NCI-H1417 treated with DMSO at 0.1 percent for 48 hours (cell line): ENCODE measurements at places on chromosomes 3 and 15.

DNA sequence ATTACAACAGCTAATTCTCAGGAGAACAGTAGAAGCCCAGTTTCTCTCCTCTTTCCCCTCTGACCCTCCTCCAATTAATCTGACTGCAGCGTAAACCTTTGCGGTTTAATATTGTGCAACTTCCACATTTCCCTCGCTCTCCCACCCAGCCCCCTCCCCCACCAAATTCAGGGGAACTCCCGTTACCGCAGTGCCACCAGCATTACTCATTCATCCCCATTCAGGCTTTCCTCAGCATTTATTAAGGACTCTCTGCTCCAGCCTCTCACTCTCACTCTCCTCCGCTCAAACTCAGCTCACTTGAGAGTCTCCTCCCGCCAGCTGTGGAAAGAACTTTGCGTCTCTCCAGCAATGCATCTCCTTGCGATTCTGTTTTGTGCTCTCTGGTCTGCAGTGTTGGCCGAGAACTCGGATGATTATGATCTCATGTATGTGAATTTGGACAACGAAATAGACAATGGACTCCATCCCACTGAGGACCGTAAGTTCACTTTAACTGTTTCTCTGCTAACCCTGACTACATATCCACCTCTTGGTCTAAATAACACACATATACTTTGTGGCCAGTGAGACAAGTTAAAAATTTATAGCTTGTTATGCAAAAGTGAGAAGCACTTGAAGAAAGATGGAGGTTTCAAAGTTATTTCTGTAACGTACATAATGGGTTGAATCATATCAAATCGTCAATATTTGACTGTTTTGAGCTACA is at the start of gene PTX3:
PTX3 (plus strand) TSS at position 268 of the 709 bp plus-strand sequence; CDS start at position 352, 84 bp downstream.
- DNase-seq: no peak

- no peak for DNase-seq
Measured at GRCh38 chr3:181614878-181615277, 96.8 kb upstream of the SOX2 start.

DNA sequence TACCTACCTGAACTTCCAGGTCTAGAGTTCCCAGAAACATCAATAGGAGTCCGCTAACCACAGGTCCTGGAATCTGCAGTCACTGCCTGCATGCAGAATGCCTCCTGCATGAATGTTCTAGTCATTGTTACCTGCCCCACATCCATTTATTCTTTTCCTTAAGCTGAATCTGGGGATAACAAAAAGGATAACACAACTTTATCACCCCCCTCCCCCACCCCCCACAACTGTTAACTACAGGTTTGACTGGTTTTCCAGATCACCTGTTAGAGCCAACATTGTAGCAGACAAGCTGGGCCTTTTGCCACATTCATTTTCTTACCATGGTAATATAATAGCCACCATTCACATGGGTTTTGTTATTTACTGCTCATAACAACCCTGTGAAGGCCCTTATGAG is 4.6 kb upstream of the CTSH start:
- DNase-seq: no peak

DNA sequence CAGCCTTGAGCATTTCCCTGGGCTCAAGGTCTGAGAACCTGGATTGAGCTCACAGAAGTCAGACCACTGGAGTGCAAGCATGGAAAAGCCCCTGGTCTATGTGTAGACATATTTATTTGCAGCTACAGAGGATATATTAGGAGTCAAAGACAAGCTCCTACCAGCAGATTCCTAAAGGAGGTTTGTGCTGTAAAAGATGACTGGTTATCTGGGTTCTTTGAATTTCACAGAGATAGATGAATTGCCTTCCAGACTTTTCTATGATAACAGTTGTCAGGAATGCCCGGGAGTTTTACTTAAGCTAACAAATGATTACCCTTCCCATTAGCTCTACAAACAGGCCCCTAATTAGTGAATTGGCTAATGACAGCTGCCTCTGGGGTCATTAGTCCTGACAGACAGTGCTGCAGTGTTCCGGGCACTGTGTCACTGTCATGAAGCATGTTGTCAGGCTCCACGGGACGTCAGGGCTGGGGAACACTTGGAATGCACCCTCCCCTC is 48.8 kb upstream of the PLXNA1 start:
- peak; percentile 12 for DNase-seq

GRCh38 chr3:148880681-148881080 is 15.6 kb downstream of the CPA3 start:
- no peak for DNase-seq

- DNase-seq: no peak
Measured at GRCh38 chr3:94101860-94102259, 39.0 kb downstream of the NSUN3 start.

- DNase-seq: no peak
Measured at GRCh38 chr3:144361002-144361401, 389.4 kb downstream of the DIPK2A start.

DNA sequence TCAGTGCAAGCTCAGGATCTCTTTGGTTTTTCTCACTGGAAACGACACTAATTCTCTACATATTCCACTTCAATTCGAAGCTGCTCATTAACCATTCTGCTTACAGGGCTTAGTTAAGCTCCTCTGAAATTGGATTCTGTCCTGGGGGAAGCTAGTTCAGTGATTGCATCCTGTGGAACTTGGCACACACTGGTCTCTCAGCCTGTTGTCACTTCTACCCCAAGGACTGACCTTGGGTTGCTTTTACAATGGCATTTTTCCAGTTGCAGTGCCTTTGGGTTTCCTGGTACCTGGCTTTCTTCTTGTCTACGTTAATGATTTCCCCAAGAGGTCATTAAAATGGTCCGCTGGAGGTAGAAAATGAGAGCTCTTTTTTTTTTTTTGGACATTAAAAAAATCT is 33.3 kb upstream of the GABRB3 start:
- DNase-seq: no peak

- DNase-seq: no peak
Measured at GRCh38 chr3:78402720-78403119, 1362.8 kb downstream of the ROBO2 start.

DNA sequence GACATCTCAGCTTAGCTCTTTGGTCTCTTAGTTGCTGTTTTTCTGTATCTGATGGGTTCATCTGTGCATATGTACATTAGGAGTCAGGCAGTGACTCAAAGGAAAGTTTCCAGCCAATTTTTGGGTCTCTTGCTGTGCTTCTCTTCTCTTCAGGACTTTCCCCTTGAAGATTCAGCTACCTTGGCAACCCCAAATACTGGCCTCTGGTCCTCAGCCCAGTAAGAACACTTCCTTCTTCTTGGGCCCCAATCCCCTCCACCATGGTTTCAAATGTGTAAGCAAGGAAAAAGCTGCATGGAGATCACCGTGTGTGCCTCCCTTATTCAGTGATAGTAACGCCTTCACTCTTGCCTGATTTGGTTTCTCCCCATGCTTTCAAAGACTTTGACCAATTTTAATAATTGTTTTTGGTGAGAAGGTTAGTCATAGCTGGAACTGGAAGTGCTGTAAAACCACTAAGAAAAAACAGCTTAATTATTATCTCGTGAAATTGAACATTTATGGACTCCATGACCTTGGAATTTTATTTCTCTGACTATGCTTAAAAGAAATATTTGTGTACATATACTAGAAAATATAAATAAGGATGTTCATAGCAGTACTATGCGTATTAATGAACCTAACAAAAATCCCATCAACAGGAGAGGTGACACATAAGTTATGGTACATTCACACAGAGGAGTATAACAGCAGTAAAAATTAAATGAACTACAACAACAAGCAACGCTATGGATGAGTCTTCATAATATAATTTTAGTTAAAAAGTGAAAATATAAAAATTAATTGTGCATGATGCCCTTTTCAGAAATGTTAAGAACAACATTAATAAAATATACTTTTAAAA is 125.3 kb upstream of the BCL6 start:
- no peak for DNase-seq

GRCh38 chr15:81968691-81969090 is 77.1 kb downstream of the MEX3B start:
- no peak for DNase-seq

- DNase-seq: no peak
Measured at GRCh38 chr15:73632670-73633058, 525 bp downstream of the NPTN start.

- DNase-seq: no peak
Measured at GRCh38 chr3:127174284-127174683, 18.6 kb upstream of the PRR23E start.

GRCh38 chr3:32487781-32488473 is 14.7 kb downstream of the CMTM6 start:
- DNase-seq: no peak

GRCh38 chr3:130960139-130960795 is 66.4 kb downstream of the ASTE1 start:
- DNase-seq: no peak

- DNase-seq: no peak
Measured at GRCh38 chr3:127694467-127695215, 21.9 kb downstream of the ABTB1 start.

DNA sequence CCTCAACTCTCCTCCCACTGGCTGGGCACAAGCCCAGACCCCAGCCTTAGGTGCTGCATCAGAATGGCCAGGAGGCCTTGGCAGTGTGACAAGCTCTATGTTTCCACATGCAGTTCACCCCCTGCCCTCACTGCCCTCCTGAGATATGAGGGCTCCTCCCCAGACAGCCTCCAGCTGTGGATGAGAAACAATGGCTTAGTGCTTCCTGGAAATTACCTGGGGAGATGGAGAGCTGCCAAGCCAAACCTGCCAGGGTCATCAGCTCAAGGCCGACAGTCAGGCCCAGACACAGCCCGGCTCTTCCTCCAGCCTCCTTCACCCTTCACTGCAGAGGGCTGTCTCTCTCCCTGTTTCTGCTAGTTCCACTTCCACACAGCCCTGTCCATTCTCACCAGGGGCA is 76.3 kb downstream of the MYLK start:
- DNase-seq: no peak

DNA sequence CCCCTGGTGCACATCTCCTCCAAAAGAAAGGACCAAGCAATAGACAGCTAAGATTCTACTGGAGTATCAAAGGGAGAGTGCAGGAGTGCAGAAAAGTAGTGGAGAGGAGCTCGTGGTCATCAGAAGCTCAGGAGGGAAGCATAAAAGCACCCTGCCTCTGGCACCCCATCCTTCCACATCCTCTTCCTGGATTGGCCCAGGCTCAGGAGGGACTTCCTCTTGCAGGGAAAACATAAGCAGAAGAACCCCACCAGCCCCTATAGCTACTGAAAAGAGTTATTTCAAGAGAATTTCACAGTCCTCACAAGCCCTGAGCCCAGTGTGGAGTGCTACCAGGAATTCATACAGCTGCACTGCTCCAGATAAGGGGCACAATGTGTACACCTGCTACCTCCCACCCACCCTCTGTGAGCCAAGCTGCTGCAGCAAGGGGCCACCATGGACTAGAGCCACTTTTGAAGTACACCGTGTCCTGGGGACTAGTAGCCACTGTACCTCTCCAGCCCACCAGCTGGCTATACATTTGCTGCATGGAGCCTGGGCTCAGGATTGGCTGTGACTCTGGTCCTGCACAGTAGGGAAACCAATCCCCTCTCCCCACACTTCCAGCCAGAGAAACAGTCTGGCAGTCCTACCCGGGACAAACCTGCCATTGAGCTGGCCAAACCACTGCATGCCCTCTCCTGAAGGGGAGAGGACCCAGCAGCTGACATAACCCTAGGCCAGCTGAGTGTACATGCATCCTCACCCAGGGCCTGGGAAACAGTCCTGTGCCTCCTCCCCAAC is 43.0 kb downstream of the CD200R1 start:
- no peak for DNase-seq

GRCh38 chr15:68230157-68231100 is 901 bp upstream of the CLN6 start:
- DNase-seq: no peak

DNA sequence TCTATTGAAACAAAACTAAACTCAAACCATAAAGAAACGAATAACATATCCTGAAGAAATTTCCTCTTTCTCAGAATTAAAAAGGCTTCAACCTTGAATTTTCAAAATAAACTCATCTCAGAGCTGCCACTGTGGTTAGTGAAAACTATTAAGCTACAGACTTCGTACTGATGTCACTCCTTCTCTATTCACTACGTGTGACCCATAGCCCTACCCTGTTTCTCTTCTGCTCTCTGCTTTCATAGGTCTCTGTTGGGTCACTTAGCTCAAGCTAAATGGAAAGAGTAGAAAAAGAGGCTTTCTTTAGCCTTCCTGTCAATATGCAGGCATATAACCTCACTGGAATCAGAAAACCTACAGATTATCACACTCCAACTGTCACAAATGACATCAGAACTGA is 126.6 kb upstream of the MME start:
- no peak for DNase-seq

DNA sequence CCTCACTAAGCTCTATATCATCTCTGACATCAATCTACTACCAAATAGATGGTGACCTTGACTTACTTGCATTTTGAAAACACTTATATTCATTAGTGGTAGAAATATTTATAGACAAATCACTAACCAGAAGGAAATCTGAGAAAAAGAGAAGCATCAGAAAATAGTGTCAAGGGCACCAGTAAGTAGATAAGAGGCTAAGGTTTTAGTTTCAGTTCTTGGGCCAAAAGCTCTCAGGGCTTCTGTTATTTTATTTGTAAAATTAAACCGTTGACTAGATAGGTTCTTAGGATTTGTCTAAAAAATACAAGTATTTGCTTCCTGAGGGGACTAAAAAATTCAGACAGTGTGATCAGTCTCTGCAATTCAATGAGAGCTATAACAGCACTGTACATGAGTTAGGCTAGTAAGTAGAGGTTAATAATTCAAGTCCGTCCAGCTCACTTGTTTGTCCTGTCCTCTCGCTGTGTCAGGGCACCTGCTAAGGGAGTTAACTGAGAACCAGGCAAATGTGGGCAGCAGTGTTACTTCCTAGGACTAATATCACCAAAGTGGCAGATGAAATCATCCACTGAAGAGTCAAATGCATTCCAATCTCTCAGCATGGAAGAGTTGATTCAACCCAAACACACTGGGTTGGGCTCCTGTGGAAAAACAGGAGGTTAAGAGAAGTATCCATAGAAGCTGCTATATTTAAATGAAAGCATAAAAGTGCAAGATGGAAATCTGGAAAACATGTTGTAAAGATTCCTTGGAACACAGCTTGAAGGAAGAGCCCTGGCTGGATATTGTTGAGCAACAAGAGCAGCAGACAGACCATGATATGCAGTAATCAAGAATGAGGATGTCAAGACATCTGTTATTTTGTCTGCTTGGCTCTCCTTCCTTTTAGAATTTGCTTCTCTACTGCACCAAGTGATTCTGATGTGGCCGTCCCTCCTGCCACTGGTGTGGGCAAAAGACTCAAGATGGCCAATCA is 134.9 kb upstream of the ZBTB20 start:
- no peak for DNase-seq

GRCh38 chr3:176755977-176756376 is 441.3 kb downstream of the TBL1XR1 start:
- no peak for DNase-seq
